ENCODE measurements at places on chromosomes 4 and X.
A peak's percentile ranks its signal among the peaks of the same experiment; 100 is the strongest.

GRCh38 chrX:134990801-134991481, at the start of gene SMIM10:
SMIM10 (plus strand) TSS chrX:134990991; CDS start chrX:134991096, 105 bp downstream.
- peak; percentile 50 for DNase-seq

GRCh38 chr4:173417833-173418232, 18.9 kb upstream of the SCRG1 start:
- no peak for DNase-seq

DNA sequence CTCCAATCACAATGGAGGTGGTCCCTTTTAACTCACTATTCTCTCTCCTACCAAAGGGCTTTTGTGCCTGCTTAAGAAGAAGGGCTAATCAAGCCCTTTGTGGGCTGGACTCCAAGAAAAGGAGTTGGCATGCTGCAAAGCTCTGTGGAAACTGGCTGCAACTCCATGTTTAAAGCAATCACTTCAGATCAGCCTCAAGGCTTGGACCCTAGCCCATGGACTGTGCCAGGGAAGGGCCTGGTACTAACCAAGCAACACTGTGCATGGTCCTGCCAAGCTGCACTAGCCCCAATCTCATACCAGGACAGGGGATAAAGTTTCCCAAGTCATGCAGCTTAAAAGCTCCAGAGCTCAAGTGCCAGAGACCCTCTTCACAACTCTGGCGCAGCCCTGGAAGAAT, 86.7 kb downstream of the ATP8A1 start:
- no peak for DNase-seq

DNA sequence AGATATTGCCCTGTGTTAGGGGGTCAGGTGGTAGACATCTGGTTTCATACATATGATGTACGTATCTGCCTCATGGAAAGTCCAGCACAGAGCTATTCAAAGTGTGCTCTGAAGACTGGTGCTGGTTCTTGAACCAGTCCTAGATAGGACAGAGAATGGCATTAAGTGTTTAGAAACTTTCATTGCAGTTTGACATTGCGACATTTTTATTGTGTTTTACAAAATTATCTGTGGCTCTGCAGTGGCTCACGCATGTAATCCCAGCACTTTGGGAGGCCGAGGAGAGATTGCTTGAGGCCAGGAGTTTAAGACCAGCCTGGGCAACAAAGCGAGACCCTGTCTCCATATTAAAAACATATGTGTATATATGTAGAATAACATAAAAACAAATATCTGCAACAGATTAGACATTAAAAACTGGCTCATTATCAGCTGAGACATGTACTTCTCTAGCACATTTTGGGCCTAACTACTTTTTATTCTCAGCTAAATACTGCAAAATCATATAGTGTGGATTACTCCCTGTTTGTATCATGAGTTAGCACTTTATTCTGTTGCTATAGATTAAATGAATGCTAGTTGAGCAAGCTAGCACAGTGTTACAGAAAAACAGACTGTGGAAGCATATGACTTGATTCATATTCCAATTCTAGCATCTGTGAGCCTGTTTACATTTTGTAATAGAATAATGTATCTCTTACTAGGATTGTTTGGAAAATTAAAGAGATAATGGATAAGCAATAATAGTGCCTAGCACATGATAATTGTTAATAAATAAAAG, 57.1 kb downstream of the USP9X start:
- no peak for DNase-seq

DNA sequence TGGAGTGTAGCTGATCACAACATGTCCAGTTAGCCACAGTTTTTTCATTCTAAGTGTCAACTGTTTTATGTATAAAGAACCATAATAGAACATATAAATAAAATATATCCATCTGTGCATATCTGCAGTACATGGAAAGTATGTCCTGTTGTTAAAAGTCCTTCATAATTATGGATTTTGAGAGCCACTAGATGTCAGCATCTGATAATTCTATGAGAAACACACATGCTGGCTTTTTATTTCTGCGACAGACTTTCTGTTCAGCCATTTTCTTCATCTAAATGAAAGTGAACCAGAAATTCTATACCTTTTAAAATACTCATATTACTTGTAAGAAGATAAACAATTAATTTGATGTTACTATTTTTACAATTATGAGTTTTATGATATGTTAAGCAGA, 251.5 kb downstream of the GPM6A start:
- peak; percentile 28 for DNase-seq

- no peak for DNase-seq
Observed at GRCh38 chr4:136009258-136009832, 1522.9 kb downstream of the PCDH18 start.

- DNase-seq = no peak
Observed at GRCh38 chrX:11296051-11296450, 2.8 kb downstream of the AMELX start.

- DNase-seq = no peak
Observed at GRCh38 chr4:123599061-123599919, 202.7 kb downstream of the SPRY1 start.

DNA sequence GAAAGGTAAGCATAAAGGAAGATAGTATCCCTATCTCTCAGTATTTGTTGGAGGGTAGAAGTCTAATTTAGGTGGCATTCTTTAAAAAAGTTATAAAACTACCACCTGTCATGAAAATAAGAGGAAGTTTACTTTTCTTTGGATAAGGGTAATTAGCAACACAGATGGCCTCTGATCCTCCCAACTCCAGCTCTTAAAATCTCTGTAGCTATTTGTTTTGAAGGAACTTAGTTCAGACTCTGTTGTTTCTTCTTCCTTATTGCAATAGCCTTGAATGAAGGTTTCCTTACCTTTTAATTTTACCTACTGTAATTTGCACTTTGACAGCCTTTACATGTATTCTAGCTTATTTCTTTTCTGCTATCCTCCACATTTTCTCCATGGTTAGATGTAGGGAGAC, 1261.3 kb downstream of the RAPGEF2 start:
- DNase-seq = no peak

GRCh38 chrX:18010253-18010652, 149.2 kb upstream of the RAI2 start:
- DNase-seq = no peak
